Esophagus mucosa (tissue), 1 donor: ENCODE measurements at places on chromosomes 3 and 15.

- ATAC-seq, result peak; percentile 47
Measured at GRCh38 chr3:27360113-27361078, 8.8 kb downstream of the NEK10 start.

DNA sequence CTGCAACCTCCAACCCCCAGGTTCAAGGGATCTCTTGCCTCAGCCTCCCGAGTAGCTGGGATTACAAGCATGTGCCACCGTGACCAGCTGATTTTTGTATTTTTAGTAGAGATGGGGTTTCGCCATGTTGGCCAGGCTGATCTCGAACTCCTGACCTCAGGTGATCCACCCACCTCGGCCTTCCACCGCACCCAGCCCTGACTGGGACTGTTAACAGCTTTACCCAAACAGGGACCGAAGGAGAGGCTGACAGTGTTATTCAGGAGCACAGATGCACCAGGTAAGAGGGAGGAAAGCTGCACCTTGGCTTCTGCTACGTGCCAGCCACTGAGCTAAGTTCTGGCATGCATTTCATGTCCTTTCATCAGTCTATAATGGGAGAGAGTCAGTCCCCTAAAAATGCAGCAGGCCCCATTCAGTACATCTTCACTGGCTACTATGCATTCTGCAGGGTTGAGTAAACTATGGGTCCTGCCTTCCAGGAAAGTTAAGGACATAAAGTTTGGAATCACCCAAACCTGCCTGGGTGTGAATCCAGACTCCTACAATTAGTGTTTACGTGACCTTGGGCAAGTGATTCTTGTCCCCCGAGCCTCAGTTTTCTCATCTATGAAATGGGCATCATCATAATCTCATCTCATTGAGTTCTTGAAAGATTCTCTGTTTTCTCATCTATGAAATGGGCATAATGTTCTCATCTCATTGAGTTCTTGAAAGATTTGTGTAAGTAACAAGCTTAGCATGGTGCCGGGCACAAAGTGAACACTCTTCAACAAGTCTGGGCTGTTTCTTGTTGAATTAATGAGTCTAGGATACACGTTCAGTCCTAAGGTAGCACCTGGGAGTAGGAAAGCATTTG, 82.2 kb downstream of the CPN2 start:
- ATAC-seq, result no peak

- ATAC-seq, result no peak
Measured at GRCh38 chr15:50726315-50726714, 39.2 kb downstream of the SPPL2A start.

DNA sequence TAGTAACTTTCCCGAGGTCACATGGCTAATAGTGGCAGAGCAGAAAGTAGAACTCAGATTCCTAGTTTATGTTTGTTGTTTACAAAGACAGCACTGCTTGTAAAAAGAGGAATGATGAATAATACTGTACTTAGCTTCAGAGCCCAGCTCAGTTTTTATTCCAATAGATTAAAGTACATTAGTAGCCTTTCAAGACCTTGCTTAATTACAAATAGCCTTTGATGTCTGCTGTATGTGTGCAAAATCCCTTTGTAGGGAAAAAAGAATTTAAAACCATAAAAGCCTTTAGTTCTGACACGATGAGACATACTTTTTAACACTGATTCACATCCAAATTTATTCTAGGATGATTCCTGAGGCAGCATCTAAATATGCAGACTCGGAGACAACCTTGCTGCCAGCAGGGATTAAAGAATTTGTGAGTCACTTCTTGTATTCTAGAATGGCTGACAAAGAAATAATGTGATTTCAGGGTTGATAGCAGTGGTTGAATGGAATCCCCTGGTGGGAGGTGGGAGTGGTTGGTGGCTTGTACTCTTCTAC, 324.2 kb upstream of the TGFBR2 start:
- peak; percentile 64 for ATAC-seq

DNA sequence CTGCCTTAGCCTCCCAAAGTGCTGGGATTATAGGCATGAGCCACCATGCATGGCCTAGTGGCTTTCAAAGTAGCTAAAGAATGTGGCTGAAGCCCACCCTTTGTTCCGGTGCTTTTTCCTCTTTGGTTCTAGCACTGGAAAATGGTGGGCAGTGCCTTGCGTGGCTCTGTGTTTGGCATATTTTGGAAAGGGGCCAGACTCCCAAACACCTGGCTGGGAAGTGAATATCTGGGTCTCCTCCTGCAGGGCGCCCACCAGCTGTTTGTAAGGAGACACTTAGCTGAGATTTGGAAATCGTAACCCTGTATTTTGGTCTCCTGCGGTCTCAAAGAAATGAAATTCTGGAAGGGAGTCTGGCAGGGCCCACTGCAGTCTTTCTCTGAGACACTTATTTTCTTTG, 336.4 kb downstream of the IL20RB start:
- ATAC-seq, result no peak

- peak; percentile 97 for ATAC-seq
Measured at GRCh38 chr3:176167272-176167671, 1030.0 kb downstream of the TBL1XR1 start.

GRCh38 chr15:92579931-92580470, 75.6 kb downstream of the FAM174B start:
- ATAC-seq, result no peak

DNA sequence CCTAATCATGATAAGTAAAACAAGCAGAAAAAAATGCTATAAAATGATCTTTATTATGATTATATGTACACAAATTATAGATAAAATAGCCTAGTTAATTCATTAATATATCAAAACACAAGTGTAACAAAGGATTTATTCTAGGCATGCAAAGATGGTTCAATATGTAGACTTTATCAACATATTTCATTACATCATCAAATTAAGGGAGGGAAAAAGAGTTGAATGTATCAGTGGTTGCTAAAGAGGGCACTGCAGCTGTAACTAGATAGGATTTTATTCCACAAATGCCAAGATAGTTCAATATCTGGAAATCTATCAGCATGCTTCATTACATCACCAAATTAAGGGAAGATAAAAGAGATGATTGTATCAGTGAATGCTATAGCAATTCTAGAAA, 248.3 kb downstream of the LPP start:
- ATAC-seq, result no peak

GRCh38 chr15:63250312-63250965, 27.0 kb upstream of the APH1B start:
- no peak for ATAC-seq

DNA sequence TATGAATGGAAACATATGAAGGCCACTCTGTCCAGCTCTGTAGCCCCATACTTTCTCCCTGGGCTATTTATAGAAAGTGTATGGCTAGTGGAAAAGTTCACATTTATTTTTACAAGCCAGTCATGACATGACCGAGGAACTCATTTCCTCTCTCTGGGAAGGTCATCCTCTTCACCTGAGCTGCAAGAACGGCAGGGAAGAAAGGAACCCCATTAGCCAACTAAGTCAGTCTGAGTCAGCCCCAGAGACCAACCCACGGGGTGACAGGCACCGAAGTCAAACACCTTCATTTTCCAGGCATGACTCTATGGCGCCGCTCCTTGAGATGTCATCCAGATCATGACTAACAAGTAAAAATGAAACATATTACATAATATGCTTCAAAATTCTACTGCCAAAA, 4.8 kb downstream of the PAQR9 start:
- peak; percentile 99 for ATAC-seq

- ATAC-seq, result no peak
Measured at GRCh38 chr15:73867426-73867825, 5.9 kb upstream of the TBC1D21 start.
